ENCODE measurements at places on chromosomes 5 and 9.
A peak's percentile ranks its signal among the peaks of the same experiment; 100 is the strongest.

- H3K4me1 ChIP-seq = no peaks in the 10 kb centered on the region
- no peak overlapping the region for H3K27ac ChIP-seq
- DNase-seq = no peak
- H3K27me3 ChIP-seq = peaks cover 6% of the 10 kb centered on the region
- no peak overlapping the region for H3K4me3 ChIP-seq
- H3K36me3 ChIP-seq = no peaks in the 10 kb centered on the region
These were observed 30.1 kb upstream of the LRRC14B start for GRCh38 chr5:160921-161802.

DNA sequence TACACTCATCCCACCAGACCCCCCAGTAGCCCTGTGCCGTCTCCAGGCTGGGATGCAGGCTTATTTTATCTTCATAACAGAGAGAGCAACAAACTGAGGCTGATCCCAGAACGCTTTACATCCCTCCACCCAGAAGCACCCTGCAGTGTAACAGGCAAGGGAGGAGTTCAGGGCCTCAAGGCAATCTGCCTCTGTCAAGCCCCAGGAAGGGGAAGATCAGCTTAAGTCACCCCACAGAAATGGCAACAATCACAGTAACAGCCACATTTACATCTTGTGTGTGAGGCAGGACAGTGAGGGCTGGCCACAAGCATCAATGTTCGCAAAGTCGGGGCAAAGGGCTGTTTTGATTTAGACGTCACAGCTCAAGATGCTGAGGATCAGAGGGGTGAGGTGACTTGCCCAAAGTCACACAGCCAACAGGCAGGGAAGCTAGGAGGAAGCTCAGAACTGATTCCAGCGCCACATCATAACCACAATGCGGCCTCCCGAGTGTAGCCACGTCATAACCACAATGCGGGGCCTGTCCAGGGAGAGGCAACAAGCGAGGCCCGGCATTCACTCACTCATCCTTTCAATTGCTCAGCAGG lies 14.4 kb downstream of the STK10 start:
- peak overlapping the region; percentile 96 for H3K27ac ChIP-seq
- H3K4me3 ChIP-seq = peak overlapping the region; percentile 89
- H3K4me1 ChIP-seq = peaks cover 81% of the 10 kb centered on the region

DNA sequence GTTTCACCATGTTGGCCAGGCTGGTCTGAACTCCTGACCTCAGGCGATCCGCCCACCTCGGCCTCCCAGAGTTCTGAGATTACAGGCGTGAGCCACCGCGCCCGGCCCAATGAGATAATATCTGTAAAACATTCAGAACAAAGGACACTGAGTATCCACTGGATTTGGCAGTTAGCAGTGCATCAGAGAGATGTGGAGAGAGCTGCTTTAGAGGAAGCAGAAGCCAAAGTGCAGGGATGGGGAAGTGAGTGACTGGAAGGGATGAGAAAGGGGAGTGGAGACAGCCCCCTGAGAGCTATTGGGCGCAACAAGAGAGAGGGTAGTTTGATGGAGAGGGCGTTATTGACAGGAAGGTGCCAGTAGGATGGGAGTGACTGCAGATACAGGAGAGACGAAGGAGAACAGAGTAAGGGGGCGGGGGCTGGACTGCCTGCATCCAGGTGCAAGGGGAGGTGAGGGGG lies 157.5 kb upstream of the SHB start:
- no peaks in the 10 kb centered on the region for H3K36me3 ChIP-seq
- peak overlapping the region; percentile 59 for H3K4me3 ChIP-seq
- H3K27me3 ChIP-seq = peaks cover 10% of the 10 kb centered on the region
- no peak for DNase-seq
- H3K4me1 ChIP-seq = peaks cover 12% of the 10 kb centered on the region

DNA sequence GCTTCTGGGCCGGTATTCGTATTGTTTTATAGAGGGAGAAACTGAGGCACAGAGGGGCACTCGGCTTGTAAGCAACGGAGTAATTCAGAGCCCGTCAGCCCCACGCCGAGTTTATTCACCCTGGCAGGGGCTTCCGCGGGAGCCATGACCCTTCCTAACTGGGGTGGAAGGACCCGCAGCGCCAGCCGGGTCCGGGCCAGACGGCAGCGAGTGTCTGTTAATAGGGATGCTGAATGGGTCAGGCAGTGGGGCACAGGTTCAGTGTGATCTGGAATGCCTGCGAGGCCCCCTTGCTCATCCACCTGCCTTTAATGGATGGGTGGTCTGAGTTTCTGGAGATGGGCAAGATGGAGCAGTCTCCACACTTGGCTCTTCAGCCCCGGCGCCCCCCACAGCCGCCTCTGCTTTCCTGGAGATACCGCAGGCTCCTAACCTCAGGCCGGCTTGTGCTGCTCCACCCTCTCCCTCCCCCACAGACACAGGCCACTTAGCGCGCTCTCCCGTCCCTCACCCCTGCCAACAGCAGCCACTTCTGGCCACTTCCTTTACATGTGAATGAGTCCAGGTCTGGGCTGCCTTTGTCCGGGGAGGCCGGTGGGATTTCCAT lies 147.1 kb downstream of the ERCC6L2 start:
- H3K27me3 ChIP-seq = peaks cover 9% of the 10 kb centered on the region
- H3K36me3 ChIP-seq = peaks cover 12% of the 10 kb centered on the region
- H3K4me1 ChIP-seq = peaks cover 52% of the 10 kb centered on the region
- H3K4me3 ChIP-seq = peak overlapping the region; percentile 95
- H3K27ac ChIP-seq = peak overlapping the region; percentile 97

DNA sequence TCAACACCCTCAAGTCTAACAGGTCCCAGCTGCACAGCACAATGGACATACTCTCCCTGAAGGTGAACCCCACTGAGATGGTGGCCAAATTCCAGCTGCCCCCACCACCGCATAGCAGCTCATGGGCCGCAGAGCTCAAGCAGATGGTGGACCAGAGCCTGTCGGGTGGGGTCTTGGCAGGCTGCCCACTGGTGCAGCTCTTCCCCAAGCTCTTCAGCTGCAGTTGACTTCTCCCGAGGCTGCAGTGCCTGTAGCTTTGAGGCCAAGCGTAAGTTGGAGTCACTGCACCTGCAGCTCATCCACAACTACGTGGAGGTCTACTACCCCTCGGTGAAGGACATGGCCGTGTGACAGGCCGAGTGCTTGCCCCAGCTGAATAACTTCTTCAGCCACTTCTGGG lies 56.6 kb upstream of the SPTLC1 start:
- H3K4me3 ChIP-seq = no peak overlapping the region
- no peaks in the 10 kb centered on the region for H3K4me1 ChIP-seq

GRCh38 chr9:33117306-33117705 lies 40.8 kb upstream of the SMU1 start:
- no peaks in the 10 kb centered on the region for H3K27me3 ChIP-seq
- peaks cover 23% of the 10 kb centered on the region for H3K4me1 ChIP-seq
- H3K36me3 ChIP-seq = peaks cover 30% of the 10 kb centered on the region

- no peaks in the 10 kb centered on the region for H3K27me3 ChIP-seq
- DNase-seq = no peak
- H3K4me3 ChIP-seq = no peak overlapping the region
- peaks cover 10% of the 10 kb centered on the region for H3K36me3 ChIP-seq
- H3K4me1 ChIP-seq = peaks cover 31% of the 10 kb centered on the region
- no peak overlapping the region for H3K27ac ChIP-seq
These were observed 5.5 kb upstream of the STOML2 start for GRCh38 chr9:35108461-35108860.

DNA sequence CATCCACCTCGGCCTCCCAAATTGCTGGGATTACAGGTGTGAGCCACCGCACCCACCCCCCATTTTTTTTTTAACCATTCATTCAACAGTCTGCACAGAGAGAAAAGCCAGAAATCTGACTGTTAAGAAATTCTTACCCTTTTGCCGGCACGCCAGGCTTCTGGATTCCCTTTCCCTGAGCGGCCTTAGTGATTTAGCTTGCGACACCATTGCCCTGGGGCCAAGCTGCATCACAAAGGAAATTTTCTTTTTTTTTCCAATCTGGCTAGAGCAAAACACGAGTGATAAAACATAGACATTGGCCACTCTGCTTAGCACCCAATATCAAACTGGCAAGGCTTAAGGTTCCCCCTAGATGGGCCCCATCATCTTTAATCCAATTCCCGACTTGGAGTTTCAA lies 21.2 kb upstream of the ATOSB start:
- H3K27ac ChIP-seq = no peak overlapping the region
- H3K36me3 ChIP-seq = no peaks in the 10 kb centered on the region
- H3K27me3 ChIP-seq = no peaks in the 10 kb centered on the region

Measured in activated naive CD8-positive, alpha-beta T cell treated with anti-CD3 and anti-CD28 coated beads, Interleukin-2, amount 10 ng/mL, durations not matched to agents 7 days and 5 days (primary cell).